ENCODE measurements at places on chromosomes 2 and 18. TPM values are rescaled to one million over a fixed set of nuclear protein-coding genes. Genes with fewer than 3 reads are reported as not detected.

Gene ACKR3
- total RNA-seq: 25.8 TPM

Gene LOXHD1
- total RNA-seq: 0.19 TPM

Gene TRMT61B
- total RNA-seq: 7.2 TPM

Gene CDK5R2
- not detected for total RNA-seq

Gene ASXL3
- 0.18 TPM for total RNA-seq

Gene MC5R
- 0.57 TPM for total RNA-seq

Gene EVA1A
- total RNA-seq: 0.26 TPM

Gene ACOXL
- total RNA-seq: not detected

Gene AMER3
- total RNA-seq: not detected

Gene LIPG
- 0.57 TPM for total RNA-seq

Gene HOXD12
- total RNA-seq: not detected

Gene DSC2
- 393 TPM for total RNA-seq

Gene DSEL
- total RNA-seq: 5.7 TPM

Gene PLGLB2
- total RNA-seq: 0.35 TPM

Gene TWIST2
- total RNA-seq: 33.0 TPM

Gene ZNF396
- 2.0 TPM for total RNA-seq

Gene CRYGC
- not detected for total RNA-seq

Gene MALL
- total RNA-seq: 146 TPM

Gene IL1R1
- total RNA-seq: 9.7 TPM

Gene CABYR
- total RNA-seq: 1.1 TPM

Gene TGFA
- total RNA-seq: 15.8 TPM

Gene PSMD1
- 69.9 TPM for total RNA-seq

Gene NPHP1
- 1.2 TPM for total RNA-seq

Gene SULT1C4
- 1.2 TPM for total RNA-seq

Gene PRKAG3
- total RNA-seq: not detected
